CD8-positive, alpha-beta T cell (primary cell): ENCODE measurements at places on chromosomes 2 and 18. TPM values are rescaled to one million over a fixed set of nuclear protein-coding genes. Genes with fewer than 3 reads are reported as not detected.

DNA sequence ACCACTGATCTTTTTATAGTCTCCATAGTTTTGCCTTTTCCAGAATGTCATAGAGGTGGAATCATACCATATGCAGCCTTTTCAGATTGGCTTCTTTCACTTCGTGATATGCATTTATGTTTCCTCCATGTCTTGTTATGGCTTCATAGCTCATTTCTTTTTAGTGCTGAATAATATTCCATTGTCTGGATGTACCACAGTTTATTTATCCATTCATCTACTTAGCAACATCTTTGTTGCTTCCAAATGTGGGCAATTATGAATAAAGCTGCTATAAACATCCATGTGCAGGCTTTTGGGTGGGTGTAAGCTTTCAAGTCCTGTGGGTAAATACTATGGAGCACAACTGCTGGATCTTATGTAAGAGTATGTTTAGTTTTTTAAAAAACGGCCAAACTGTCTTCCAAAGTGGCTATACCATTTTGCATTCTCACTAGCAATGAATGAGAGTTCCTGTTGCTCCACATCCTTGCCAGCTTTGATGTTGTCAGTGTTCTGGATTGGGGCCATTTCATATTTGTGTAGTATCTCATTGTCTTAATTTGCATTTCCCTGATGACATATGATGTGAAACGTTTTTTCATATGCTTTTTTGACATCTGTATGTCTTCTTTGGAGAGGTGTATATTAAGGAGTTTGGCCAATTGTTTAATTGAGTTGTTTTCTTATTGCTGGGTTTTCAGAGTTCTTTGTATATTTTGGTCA is 20.6 kb downstream of the STPG4 start:
- DNase-seq = no peak

DNA sequence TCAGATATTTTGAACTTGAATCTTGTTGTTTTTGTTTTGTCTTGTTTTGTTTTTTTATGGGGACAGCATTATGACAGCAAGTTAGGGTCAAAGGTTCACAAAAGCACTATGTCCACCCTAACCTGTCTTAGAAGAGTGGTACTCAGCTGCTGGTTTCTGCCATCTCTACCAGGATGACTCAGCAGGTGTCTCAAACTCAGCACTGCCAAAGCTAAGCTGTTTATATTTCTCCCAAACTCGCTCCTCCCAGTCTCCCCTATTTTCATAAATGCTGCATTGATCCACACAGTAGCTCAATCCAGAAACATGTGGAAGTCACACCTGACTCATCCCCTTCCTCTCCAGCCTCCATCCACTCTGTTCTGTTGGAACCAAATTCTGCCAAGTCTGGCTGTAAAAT is 134.9 kb downstream of the ZBTB7C start:
- no peak for DNase-seq

GAREM2 gene
- 2.5 TPM for total RNA-seq

TANK gene
- 79.1 TPM for total RNA-seq

MRPL44 gene
- total RNA-seq = 41.4 TPM

GLS gene
- 254 TPM for total RNA-seq

LIMS1 gene
- total RNA-seq = 10.1 TPM

KCNG3 gene
- total RNA-seq = 1.9 TPM

LRRTM1 gene
- not detected for total RNA-seq
